DND-41 (cell line): ENCODE measurements at places on chromosomes 2 and 18.

GRCh38 chr2:105321875-105322646 lies 7.5 kb downstream of the TGFBRAP1 start:
- H3K27me3 ChIP-seq = no peaks in the 10 kb centered on the region
- H3K4me1 ChIP-seq = no peaks in the 10 kb centered on the region
- no peak for DNase-seq
- peaks cover 6% of the 10 kb centered on the region for H3K36me3 ChIP-seq
- H3K4me3 ChIP-seq = no peak overlapping the region

- no peaks in the 10 kb centered on the region for H3K27me3 ChIP-seq
- no peak overlapping the region for H3K27ac ChIP-seq
- no peak for DNase-seq
- no peaks in the 10 kb centered on the region for H3K4me1 ChIP-seq
- H3K36me3 ChIP-seq = no peaks in the 10 kb centered on the region
Measured at GRCh38 chr2:168097431-168097830, 150.0 kb downstream of the STK39 start.

GRCh38 chr2:2663401-2664036 lies 332.4 kb upstream of the MYT1L start:
- H3K36me3 ChIP-seq = no peaks in the 10 kb centered on the region
- DNase-seq = no peak
- H3K4me3 ChIP-seq = no peak overlapping the region

GRCh38 chr18:43877616-43878321 lies 600.5 kb upstream of the SYT4 start:
- H3K27ac ChIP-seq = no peak overlapping the region
- H3K27me3 ChIP-seq = no peaks in the 10 kb centered on the region
- no peaks in the 10 kb centered on the region for H3K4me1 ChIP-seq
- H3K4me3 ChIP-seq = no peak overlapping the region
- DNase-seq = no peak

GRCh38 chr2:62140426-62141141 lies 55.3 kb upstream of the B3GNT2 start:
- DNase-seq = peak; percentile 16
- no peaks in the 10 kb centered on the region for H3K36me3 ChIP-seq
- no peaks in the 10 kb centered on the region for H3K27me3 ChIP-seq

GRCh38 chr18:57438743-57439608 lies 3.8 kb downstream of the ONECUT2 start:
- H3K27me3 ChIP-seq = no peaks in the 10 kb centered on the region
- H3K4me1 ChIP-seq = no peaks in the 10 kb centered on the region
- no peak overlapping the region for H3K4me3 ChIP-seq
- no peak for DNase-seq

GRCh38 chr18:39371996-39372395 lies 1806.4 kb upstream of the CELF4 start:
- H3K4me1 ChIP-seq = no peaks in the 10 kb centered on the region
- no peak for DNase-seq
- H3K36me3 ChIP-seq = no peaks in the 10 kb centered on the region

DNA sequence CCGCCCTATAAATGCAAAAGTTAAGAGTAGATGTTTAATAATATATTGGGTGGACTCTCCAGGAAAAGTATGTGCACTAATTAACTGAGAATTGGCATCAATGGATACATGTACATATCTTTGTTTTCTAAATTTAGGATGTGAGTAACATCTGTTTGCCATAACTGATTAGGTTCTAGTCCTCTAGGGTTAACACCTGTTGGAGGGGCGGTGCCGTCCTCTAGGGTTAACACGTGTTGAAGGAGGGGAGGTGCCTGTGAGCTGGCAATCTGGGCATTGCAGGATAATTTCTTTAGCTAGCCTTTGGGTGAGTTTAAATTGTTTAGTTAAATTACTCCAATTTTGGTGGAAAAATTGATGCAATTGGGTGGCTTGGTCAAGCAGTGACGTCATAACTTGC lies 30.9 kb downstream of the HTR2B start:
- peaks cover 87% of the 10 kb centered on the region for H3K36me3 ChIP-seq
- no peak overlapping the region for H3K27ac ChIP-seq
- no peaks in the 10 kb centered on the region for H3K27me3 ChIP-seq
- no peak for DNase-seq
- H3K4me3 ChIP-seq = no peak overlapping the region

- no peak overlapping the region for H3K27ac ChIP-seq
- H3K4me1 ChIP-seq = peaks cover 10% of the 10 kb centered on the region
- H3K27me3 ChIP-seq = no peaks in the 10 kb centered on the region
- no peak overlapping the region for H3K4me3 ChIP-seq
- DNase-seq = no peak
Measured at GRCh38 chr2:191202209-191202721, 42.9 kb upstream of the MYO1B start.

GRCh38 chr2:157911750-157912149 lies 35.6 kb upstream of the ACVR1 start:
- H3K36me3 ChIP-seq = no peaks in the 10 kb centered on the region
- no peak for DNase-seq
- no peaks in the 10 kb centered on the region for H3K4me1 ChIP-seq
- H3K4me3 ChIP-seq = no peak overlapping the region

DNA sequence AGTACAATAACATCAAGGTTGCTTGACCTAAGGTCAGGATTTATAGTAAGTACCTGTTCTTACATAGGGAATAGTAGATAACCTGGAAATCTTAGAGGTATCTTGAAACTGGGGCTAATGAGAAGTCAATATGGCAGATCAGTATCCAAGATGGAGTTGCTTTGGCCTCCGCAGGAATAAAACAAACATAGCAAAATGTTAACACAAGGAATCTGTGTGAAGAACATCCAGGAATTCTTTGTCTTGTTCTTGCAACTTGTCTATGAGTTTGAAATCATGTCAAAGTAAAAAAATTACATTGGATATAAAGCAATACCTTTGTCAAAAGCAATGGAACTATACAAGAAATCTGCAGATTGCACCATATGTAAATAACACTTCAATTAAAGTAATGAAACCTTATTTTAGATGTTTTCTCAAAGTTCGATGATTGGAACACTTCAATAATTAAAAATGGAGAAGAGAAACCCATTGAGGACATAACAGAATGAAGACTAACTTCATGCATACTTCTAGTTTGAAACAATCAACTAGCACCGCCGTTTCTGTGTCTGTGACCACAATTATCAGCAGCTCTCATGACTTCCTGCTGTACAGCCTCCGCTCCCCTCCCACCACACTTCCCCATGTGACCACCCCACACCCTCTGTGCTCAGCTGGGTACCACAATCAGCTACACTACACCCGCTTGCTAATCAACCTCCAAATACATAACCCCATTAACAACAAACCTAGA lies 27.6 kb downstream of the C2orf76 start:
- peaks cover 17% of the 10 kb centered on the region for H3K4me1 ChIP-seq
- no peaks in the 10 kb centered on the region for H3K36me3 ChIP-seq
- no peak overlapping the region for H3K4me3 ChIP-seq

GRCh38 chr2:217045700-217046475 lies 186.0 kb upstream of the TNP1 start:
- no peaks in the 10 kb centered on the region for H3K4me1 ChIP-seq
- H3K36me3 ChIP-seq = no peaks in the 10 kb centered on the region
- H3K4me3 ChIP-seq = no peak overlapping the region
- no peak for DNase-seq
- H3K27me3 ChIP-seq = peaks cover 23% of the 10 kb centered on the region

DNA sequence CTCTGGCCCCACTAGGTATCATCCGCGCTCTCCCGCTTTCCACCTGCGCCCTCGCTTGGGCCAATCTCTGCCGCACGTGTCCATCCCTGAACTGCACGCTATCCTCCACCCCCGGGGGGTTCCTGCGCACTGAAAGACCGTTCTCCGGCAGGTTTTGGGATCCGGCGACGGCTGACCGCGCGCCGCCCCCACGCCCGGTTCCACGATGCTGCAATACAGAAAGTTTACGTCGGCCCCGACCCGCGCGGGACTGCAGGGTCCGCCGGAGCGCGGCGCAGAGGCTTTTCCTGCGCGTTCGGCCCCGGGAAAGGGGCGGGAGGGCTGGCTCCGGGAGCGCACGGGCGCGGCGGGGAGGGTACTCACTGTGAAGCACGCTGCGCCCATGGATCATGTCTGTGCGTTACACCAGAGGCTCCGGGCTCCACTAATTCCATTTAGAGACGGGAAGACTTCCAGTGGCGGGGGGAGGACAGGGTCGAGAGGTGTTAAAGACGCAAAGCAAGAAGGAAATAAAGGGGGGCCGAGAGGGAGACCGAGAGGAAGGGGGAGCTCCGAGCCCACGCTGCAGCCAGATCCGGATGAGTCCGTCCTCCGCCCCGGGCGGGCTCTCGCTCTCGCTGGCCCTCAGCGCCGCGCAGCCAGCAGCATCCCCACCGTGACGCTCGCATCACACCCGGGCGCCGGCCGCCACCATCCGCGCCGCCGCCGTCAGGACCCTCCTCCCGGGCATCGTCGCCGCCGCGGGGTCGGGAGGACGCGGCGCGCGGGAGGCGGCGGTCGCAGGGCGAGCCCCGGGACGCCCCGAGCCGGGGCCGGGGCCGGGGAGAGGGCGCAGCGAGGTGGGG lies 664 bp downstream of the NETO1 start:
- H3K4me3 ChIP-seq = peak overlapping the region; percentile 55; the same call in 1 of the 2 replicates
- H3K4me1 ChIP-seq = peaks cover 56% of the 10 kb centered on the region
- peak; percentile 38 for DNase-seq
- peak overlapping the region; percentile 73 for H3K27ac ChIP-seq

- no peaks in the 10 kb centered on the region for H3K27me3 ChIP-seq
- H3K4me1 ChIP-seq = no peaks in the 10 kb centered on the region
- no peak overlapping the region for H3K27ac ChIP-seq
- H3K4me3 ChIP-seq = no peak overlapping the region
- peak; percentile 44 for DNase-seq
- no peaks in the 10 kb centered on the region for H3K36me3 ChIP-seq
Measured at GRCh38 chr2:199485732-199486335, 28.1 kb upstream of the SATB2 start.

DNA sequence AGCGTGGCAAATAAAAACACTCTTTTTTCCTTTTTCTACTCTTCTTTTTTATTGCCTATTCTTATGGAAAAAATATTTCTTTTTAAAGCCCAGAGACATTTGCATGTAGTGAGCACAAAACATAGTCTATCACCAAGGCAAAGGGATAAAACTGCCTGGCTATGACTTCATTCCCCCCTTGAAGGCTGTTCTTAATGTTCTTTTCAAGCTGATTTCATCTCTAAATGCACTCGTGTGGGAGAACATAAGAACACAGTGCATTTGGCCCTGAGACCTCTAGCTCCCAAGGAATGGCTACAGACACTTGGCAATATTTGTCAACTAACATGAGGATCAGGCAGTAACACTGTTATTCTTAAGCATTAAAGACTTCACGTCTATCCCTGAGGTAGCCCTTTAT lies 17.4 kb upstream of the DNAJC10 start:
- no peaks in the 10 kb centered on the region for H3K4me1 ChIP-seq
- DNase-seq = no peak
- H3K27ac ChIP-seq = no peak overlapping the region
- H3K4me3 ChIP-seq = no peak overlapping the region
- H3K36me3 ChIP-seq = no peaks in the 10 kb centered on the region

DNA sequence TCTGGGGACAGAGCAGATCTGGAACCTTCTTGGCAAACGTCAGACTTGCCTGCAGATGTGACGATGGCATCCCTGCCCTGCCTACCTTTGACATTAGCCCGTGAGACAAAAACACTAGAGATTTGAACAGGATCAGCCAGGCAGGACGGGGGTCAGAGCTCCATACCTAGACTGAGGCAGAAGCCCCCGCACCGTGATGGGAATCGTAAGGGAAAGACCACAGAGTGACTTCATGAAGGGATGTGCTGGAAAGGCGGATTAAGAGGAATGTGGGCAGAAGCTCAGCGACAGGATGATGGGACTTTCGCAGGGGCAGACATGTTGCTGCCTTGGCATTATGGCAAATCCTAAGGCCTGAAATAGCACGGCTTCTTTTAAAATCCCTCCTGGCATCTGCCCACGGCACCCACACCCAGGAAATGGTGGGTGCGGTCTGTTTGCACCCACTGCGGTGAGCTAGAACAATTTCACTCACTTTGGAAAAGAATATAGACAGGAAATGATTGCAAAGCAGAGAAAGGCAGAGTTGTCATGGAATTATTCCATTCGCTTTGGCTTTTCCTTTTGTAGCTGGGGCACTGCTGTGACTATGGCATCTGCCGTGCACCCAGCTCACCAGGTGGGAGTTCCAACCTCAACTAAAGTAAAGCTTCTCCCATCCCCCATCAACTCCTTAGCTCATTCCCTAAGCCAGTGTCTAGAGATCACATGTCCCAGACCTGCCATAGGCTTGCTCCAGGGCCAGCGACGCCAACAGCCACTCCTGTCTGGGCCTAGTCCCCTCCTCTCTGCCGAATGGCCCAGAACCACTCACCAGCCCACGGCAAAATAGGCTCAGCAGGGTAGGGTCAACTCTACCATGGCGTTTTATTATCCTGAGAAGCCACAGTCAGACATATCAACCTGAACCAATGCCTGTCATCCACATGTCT lies 112.7 kb upstream of the NPAS2 start:
- no peaks in the 10 kb centered on the region for H3K27me3 ChIP-seq
- H3K4me3 ChIP-seq = no peak overlapping the region
- no peak for DNase-seq

- H3K36me3 ChIP-seq = no peaks in the 10 kb centered on the region
- no peaks in the 10 kb centered on the region for H3K27me3 ChIP-seq
- no peaks in the 10 kb centered on the region for H3K4me1 ChIP-seq
- H3K27ac ChIP-seq = no peak overlapping the region
- no peak overlapping the region for H3K4me3 ChIP-seq
Measured at GRCh38 chr2:226338825-226339224, 460.8 kb downstream of the IRS1 start.

GRCh38 chr18:49476664-49477411 lies 10.2 kb downstream of the C18orf32 start:
- no peak for DNase-seq
- H3K27me3 ChIP-seq = no peaks in the 10 kb centered on the region
- no peak overlapping the region for H3K27ac ChIP-seq
- H3K36me3 ChIP-seq = peaks cover 26% of the 10 kb centered on the region
- H3K4me3 ChIP-seq = no peak overlapping the region

DNA sequence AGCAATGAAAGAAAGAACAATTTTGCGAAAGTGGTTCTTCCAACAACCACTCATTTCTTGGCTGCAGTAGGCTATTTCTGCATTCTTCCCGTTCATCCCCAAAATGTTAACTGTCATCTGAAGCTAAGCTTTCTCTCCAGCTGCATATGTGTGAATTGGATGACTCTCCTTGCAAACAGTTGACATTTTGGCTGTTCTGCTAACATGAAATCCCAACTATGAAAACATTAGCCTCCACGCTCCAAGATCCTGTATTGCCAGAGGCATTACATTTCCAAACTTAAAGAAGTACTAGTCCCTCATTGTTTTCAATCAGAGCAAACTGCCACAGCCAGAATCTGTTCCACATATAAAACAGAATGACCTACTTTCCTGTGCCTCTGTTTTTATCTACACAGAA lies 88.5 kb downstream of the TGIF1 start:
- no peaks in the 10 kb centered on the region for H3K4me1 ChIP-seq
- no peak overlapping the region for H3K4me3 ChIP-seq
- H3K27ac ChIP-seq = no peak overlapping the region
- H3K27me3 ChIP-seq = peaks cover 8% of the 10 kb centered on the region
- H3K36me3 ChIP-seq = no peaks in the 10 kb centered on the region

GRCh38 chr18:33873112-33873511 lies 295.1 kb downstream of the ASXL3 start:
- no peak overlapping the region for H3K4me3 ChIP-seq
- no peaks in the 10 kb centered on the region for H3K4me1 ChIP-seq
- no peak for DNase-seq
